Cerebellar nuclear complex (tissue), 1 donor: ENCODE measurements at places on chromosomes 6 and 20.

GRCh38 chr20:19211252-19211651, 1.2 kb upstream of the SLC24A3 start:
- DNase-seq = no peak

DNA sequence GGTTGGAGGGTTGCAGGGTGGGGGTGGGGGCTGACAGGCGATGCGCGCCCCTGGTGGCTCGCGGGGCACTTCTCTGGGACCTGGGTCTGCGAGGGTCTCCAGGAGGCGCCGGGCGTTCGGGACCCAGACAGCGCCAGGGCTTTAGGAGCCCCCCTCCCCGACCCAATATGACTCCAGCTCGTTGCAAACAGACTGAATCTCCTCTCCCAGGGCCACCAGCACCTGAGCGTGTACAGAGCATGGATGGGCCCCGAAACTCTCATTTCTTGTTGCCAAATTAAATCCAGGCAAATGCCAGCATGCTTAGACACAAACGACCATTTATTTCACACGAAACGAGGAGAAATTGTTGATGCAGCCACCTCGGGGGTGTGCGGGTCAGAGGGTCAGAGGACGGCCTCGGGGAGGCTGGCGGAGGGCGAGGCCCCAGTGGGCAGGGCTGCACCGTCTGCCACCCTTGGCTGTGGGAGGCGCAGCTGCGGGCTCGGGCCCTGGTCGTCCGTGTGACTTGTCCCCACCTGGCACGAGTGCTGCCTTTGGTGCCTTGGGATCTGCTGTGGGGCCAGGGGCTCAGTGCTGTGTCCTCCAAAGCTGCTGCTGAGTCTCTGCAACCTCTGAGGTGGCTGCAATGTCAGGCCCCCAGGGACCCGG, 20.9 kb upstream of the GATA5 start:
- no peak for DNase-seq

- DNase-seq = no peak
These were observed 41.5 kb downstream of the B4GALT5 start for GRCh38 chr20:49672096-49672664.

- no peak for DNase-seq
These were observed 109.7 kb downstream of the AGPAT4 start for GRCh38 chr6:161164182-161164625.

- DNase-seq = no peak
These were observed 55.0 kb upstream of the TCF21 start for GRCh38 chr6:133833949-133834359.

GRCh38 chr20:32059189-32059588, 7.1 kb downstream of the HCK start:
- no peak for DNase-seq
